ENCODE measurements at places on chromosomes 13 and 19. TPM values are rescaled to one million over a fixed set of nuclear protein-coding genes. Genes with fewer than 3 reads are reported as not detected.

Gene KIR3DL2
- total RNA-seq: not detected

Gene KLK11
- total RNA-seq: 0.12 TPM

Gene GSX1
- total RNA-seq: not detected

Gene LENG9
- 3.9 TPM for total RNA-seq

Gene SIGLECL1
- not detected for total RNA-seq

Gene RPS19
- 11,211 TPM for total RNA-seq

Gene TMEM145
- total RNA-seq: 4.2 TPM

Gene ZNF813
- total RNA-seq: 0.21 TPM

Gene IGFL3
- not detected for total RNA-seq

Gene LRCH1
- total RNA-seq: 8.3 TPM
